ENCODE measurements at places on chromosomes 11 and 22. TPM values are rescaled to one million over a fixed set of nuclear protein-coding genes. Genes with fewer than 3 reads are reported as not detected.

NRIP3 gene
- 1.6 TPM for total RNA-seq

SCARF2 gene
- 8.9 TPM for total RNA-seq

NRGN gene
- total RNA-seq = 0.66 TPM

TMEM41B gene
- 16.7 TPM for total RNA-seq

ESAM gene
- total RNA-seq = 18.0 TPM

All from muscle of leg (tissue), 16 donors.